ENCODE measurements at places on chromosomes 7 and 10.

DNA sequence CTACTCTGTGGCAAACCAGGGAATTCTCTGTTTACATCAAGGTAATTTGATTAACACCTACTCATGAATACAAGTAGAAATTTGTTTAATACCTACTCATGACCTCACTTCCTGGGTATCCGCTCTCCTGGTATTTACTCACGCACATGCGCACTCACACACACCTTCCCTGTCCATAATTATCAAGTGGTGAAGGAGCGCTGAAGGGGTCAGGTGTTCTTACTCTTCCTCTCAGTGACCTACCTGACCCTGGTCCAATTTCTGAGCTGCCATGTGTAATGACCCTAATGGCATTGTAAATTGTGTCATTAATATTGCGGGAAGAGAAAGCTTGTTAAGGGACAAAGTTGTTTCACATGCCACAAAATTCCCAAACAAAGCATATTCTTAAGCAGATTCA, 41.3 kb upstream of the TRIL start:
- no peak for DNase-seq

DNA sequence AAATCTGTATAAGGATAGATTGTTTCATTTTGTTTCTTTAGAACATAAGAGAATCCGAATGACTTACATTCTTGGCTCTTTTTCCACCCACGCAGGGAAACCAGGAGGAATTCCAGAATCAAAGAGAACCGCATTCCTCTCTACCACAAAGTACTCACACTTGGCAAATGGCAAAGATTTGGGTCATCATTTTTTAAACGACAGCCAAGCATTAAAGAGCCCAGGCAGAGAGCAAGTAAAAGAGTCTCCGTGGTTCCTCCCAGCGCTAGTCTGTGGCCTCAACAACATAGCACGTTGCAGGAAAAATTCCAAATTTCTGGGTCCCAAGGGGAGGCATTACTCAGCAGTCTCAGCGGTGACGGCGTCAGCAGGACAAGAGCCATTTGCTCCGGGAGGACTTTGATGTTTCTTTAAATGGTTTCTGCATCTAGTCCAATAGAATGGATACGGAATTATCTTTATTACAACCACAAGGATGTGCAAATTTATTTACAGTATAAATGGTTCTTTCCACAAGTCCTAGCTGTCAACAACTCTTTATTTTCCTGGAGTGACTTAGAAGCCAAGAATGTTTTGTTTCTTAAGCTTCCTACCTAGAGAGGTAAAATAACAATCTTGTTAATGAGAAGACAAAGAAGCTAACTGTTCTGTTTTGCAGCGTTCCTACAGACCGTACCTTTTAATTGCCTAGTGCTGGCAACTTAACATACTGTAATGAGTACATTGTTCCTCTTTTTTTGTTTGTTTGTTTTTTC, 232.5 kb downstream of the SKIDA1 start:
- no peak for DNase-seq

- DNase-seq: peak; percentile 74
These were observed 435 bp upstream of the PWWP2B start for GRCh38 chr10:132396494-132397035.

DNA sequence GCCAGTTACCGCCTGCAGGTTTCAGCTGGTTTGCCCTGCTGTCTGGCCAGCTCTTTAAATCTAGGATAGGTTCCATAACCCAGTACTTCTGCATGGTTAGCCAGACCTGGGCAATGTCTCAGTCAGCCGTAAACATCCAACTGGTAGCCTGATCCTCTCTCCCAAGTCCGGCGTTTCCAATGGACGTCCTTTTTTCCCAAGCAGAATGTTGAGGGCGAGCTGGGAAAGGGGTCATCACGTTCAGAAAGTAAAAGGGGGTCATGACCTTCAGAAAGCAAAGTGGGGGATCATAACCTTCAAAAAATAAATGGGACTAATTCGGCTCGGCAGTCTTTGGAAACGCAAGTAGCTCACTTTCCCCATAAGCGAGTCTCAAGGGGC, 430 bp downstream of the PON3 start:
- DNase-seq: no peak

GRCh38 chr7:96276019-96276418, 45.9 kb downstream of the SLC25A13 start:
- DNase-seq: no peak

Data from GM13977 (cell line).